M059J (cell line): ENCODE measurements at places on chromosomes 5 and 9.

- DNase-seq: no peak
Observed at GRCh38 chr9:93822229-93822628, 132.9 kb downstream of the BARX1 start.

GRCh38 chr5:42756606-42757601 is at the start of gene CCDC152:
Gene CCDC152 (plus strand): TSS chr5:42756818. CDS start chr5:42759122, 2,304 bp downstream.
- DNase-seq: peak; percentile 75

DNA sequence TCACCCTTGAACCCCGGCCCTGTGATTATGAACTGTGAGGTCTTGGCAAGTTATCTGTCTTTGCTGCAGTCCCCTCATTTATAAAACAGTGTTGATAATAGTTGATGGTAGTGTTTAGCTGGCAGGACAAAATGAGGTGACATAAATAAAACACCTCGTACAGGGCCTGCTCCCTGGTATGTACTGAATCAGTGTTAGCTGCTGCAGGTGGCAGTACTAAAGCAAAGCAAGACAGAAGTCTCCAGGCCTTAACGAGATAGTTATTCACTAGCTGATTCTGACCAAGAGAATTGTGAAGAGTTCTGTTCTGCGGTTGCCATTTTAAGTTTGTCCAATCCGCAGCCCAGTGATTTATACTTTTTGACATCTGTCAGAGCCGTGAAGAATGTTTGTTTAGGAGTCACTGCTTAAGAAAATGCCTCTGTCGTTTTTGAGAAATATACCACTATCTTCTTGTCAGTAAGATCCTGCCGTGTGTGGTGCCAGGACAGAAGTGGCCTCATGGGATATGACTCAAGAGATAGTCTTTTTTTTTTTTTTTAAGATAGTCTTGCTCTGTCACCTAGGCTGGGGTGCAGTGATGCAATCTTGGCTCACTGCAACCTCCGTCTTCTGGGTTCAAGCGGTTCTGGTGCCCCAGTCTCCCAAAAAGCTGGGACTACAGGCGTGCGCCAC is 75.9 kb downstream of the KDM4C start:
- DNase-seq: peak; percentile 37

- no peak for DNase-seq
Observed at GRCh38 chr9:93035821-93036351, 22.6 kb upstream of the SUSD3 start.

GRCh38 chr9:135090547-135090946 is 3.1 kb downstream of the OLFM1 start:
- DNase-seq: no peak
